Keratinocyte (primary cell): ENCODE measurements at places on chromosomes 2 and 18.

- no peak for DNase-seq
Measured at GRCh38 chr18:58761241-58761969, 90.1 kb downstream of the MALT1 start.

- no peak for DNase-seq
Measured at GRCh38 chr2:223366566-223366965, 235.6 kb downstream of the SCG2 start.

- no peak for DNase-seq
Measured at GRCh38 chr2:218863021-218863520, 3.5 kb downstream of the WNT6 start.

- no peak for DNase-seq
Measured at GRCh38 chr2:71668326-71669057, 215.1 kb downstream of the DYSF start.

DNA sequence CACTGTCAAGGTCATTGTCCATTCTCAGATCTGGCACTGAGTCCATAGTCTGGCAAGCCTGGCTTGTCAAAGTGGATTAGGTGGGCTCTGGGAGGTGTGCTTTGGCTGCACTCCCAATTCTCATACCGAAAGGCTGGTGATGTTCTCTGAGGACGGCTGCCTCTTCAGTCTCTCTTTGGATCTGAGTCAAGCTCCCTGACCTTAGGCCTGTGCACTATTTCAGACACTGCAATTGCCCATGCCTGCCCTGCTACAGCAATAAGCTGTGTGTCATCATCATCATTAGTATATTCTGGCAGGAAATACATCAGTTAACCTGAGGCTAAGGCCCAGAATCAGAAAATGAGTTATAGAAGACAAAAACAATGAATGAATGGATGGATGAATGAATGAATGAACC, 1.6 kb upstream of the SLC5A7 start:
- no peak for DNase-seq

DNA sequence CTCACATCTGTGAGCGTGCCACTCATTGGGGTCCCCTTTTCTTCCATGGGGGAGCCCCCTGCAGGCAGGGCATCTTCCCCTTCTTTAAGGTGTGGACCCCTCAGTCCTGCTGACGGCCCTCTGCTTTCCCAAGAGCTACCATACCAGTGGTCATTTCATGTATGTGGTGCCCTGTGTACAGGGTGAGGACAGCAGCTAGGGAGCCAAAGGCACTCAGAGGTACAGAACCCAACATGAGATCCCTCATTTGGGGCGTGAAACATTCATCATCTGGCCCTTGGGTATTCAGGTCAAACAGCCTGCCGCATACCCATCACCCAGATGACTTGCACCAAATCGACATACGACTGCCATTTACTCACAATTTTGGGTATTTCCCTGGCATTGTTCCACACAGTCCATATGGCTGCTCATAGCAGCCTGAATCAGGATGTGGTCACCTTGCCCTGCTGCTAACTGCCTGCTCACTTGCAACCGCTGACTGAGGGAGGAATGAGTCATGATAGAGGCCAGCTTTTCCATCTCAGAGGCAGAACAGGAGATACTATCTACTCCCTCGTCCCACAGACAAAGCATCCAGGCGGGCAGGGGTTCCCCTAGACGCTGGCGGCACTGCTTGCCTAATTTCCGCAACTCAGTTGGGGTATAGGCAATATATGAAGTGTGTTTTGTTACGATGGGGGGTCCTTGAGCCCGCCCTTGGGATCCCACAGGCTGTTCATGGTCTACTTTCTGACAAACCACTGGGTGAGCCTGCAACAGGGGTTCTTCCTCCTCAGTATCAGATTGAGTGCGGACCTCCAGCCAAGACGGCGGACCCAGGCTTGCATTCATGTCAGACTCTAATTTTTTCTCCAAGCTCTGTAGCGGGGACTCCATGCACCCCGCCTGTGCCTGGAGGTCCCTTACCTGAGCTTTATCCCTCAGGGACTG, 228.6 kb downstream of the SATB2 start:
- DNase-seq = peak; percentile 15

DNA sequence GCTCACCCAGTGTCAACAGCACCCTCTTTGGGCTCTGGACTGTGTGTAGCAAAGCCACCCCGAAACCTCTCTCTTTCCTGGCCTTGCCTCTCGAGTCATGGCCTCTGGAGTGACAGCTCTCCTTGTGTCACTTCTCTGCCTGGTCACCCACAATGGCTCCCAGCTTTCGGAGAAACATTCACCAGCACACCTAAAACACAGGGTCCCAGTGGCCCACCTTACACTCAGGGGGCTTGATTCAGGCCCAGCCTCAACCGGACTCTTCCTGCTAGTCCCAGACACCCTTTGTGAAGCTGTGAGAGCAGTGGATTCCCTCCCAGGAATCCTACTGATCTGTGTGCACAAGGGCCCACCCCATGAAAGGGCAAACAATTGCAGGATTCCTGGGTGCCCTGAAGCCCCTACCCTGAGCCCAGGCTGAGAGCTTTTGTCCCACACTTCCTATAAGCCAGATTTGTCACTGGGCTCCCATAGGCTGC, 137.2 kb upstream of the HAAO start:
- DNase-seq = no peak

DNA sequence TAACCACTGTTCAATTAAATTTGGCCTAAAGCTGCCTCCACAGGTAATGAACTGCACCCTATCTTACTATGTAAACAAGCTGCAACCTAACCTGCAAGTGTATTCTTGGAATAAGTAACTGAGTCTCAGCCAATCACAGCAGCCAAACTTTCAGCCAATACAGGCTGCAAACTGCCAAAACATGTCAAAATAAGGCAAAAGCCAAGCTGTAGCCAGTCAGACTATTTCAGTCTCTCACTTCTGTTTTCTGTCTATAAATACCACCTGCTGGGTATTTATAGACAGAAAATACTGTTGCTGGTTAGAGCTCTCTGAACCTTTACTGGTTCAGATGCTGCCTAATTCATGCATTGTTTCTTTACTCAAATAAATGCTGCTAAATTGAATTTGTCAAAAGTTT, 14.3 kb downstream of the C2orf76 start:
- no peak for DNase-seq

- DNase-seq = no peak
Measured at GRCh38 chr2:190882411-190882766, 1.8 kb downstream of the GLS start.

DNA sequence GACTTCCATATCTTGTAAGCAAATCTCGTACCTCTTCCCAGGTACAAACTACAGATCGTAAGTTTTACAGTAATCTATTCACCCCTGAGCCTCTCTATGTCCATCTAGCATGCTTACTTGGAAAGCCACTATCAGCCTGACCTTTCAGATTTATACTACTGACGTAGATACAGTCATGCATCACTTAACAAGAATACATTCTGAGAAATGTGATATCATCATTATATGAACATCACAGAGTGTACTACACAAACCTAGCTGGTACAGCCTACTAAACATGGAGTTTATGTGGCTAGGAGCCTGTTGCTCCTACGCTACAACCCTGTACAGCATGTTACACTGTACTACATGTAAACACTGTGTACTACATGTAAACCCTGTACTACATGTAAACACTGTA, 293.2 kb upstream of the ZNF804A start:
- DNase-seq = no peak

GRCh38 chr2:70012887-70013286, 51.5 kb upstream of the ASPRV1 start:
- no peak for DNase-seq

DNA sequence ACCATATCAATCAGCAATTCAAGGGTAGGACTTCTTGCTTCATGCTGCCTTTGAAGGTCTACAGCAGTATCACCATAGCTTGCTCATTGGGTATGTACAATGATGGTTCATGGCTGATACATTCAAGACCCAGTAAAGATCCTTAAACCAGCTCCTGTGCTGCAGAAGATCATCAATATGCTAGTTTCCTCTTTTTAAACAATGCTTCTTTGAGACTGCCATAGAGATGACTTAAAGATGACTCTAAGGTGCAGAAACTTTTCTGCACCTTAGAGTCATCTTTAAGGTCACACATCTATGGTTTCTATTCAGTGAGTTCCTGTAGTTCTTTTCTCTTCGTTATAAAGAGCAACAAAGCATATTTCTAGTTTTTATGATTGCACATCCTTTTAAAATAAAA, 102.8 kb upstream of the KLHL14 start:
- no peak for DNase-seq

GRCh38 chr2:238657132-238658053, 190.5 kb upstream of the TWIST2 start:
- no peak for DNase-seq

GRCh38 chr2:157336137-157337010, 10.8 kb upstream of the ERMN start:
- DNase-seq = no peak

DNA sequence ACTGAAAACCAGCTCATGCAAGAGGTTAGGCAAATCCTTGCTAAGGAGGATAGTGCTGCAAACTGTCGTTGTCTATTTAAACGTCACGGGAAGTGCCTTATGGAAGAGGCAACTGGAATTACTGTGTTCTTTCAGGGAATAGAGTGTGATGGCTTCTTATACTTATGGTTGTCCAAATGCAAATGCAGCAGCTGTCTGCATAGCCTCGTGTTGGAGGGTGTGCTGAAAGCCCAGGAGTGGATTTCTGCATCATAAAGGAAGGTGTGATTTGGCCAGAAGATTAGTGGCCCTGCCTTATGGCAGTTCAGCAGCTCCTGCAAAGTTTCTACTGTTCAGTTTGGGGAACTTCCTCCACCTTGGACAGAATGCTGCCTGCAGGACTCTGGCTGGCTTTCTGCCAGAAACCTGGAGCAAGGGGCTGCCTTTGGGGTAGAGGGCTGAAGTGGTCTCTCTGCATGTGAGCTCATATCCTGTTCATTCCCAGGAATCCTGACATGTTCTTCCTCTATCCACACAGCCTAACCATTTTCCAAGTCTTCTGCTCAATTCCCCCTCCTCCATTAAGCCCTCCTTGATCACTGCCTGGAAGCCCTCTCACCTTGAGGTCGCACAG, 321.2 kb upstream of the CXCR4 start:
- DNase-seq = no peak

DNA sequence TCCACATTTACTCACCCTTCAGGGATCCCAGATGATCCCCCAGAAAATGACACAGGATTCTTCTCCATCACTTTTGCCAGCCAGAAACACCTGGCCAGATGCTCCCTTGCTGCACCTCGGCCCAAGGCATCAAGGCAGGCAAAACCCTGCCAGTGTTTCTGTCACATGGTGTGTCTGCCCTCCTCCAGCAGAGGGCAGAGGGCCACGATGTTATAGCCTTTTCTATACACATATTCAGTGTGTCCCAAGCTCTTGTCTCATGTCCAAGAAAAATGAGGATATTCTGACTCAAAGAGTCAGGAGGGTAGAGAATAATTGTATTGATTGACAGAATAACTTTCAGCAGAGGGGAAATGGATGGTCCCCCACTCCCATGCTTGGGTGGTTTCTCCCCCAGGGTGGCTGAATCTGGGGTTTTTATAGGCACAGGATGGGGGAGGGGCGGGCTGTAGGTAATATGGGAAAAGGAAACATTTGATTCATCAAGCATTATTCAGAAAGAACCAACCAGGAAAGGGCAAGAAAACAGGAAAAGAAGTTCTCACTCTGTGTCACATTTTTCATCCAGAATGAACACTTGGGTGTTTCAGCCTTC, 933.9 kb downstream of the TRIB2 start:
- no peak for DNase-seq

GRCh38 chr2:235230821-235231601, 262.8 kb upstream of the AGAP1 start:
- no peak for DNase-seq

DNA sequence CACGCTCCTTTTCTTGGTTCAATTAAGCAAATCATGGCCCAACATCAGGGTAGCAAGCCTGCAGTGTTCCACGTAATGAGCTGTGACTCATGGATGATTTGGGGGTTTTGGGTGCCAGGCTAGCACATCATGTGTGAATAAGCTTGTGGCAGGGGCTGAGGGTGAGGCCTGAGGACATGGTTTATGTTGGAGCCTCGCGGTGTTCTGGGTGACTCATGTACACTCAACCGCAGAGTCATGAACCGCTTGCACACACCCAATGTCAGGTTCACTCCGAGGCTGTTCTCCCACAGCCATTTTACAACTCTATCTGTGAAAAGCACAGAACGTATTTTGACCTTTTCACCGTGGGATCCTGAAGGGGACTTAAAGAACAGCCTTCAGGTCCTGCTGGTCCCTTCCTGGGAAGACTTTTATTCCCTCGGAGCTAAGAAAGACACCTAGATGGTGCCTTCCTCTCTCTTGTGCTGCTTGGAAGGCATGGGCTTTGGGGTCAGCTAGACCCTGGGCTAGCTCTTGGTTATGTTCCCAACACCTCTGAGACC, 139.9 kb upstream of the ZEB2 start:
- DNase-seq = peak; percentile 98

- DNase-seq = no peak
Measured at GRCh38 chr2:172843902-172844715, 108.5 kb downstream of the RAPGEF4 start.

- DNase-seq = no peak
Measured at GRCh38 chr2:30162806-30163205, 16.0 kb downstream of the YPEL5 start.

DNA sequence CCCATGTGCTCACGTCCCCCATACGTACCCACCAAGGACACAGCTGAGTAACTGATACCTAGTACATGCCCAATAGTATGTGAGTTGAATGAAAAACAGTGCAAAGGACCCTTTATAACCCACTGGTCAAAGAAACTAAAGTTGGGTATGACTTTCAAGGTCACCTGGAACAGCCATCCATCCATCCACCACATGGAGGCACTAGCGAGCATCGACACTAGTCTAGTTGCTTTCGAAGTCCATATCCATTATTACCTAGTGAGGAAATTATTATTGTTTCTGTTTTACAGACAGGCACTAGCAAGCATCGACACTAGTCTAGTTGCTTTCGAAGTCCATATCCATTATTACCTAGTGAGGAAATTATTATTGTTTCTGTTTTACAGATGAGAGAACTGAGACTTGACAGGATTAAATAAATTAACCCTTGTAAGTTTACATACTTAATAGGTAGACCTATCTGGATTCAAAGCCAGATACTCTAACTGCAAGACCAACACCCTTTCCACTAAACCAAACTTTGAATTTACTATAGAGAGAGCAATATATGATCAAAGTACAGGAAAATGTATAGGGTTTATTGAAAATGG, 233.7 kb downstream of the METTL4 start:
- DNase-seq = no peak

DNA sequence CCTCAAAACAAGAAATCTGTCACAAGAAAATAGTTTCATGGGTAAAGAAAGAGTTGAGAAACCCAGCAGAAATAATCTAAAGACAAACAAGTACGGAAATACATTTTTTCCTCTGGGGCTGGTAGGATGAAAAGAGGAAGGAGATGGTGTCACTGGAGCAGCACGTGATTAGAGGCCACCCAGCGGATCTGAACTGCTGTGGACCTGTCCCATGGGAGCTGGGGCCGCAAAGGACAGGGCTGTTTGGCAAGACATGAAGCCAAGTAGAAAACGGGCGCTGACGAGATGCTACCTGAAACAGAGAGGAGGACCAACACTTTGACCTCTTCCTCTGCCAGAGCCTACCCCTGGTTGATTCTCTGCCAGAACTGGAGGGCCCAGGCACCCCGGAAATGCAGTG, 295.4 kb upstream of the ATP5MC3 start:
- DNase-seq = no peak

- DNase-seq = no peak
Measured at GRCh38 chr2:218780046-218780445, 1.9 kb upstream of the CYP27A1 start.
